Hypothalamus (tissue), 51 donors: ENCODE measurements at places on chromosomes 2 and 18.

GRCh38 chr2:230589025-230589424 lies 123.6 kb upstream of the CAB39 start:
- DNase-seq = no peak

GRCh38 chr18:30763902-30764350 lies 278.6 kb downstream of the DSC3 start:
- DNase-seq = no peak

- DNase-seq = no peak
Observed at GRCh38 chr2:27866237-27866636, 23.9 kb downstream of the RBKS start.

DNA sequence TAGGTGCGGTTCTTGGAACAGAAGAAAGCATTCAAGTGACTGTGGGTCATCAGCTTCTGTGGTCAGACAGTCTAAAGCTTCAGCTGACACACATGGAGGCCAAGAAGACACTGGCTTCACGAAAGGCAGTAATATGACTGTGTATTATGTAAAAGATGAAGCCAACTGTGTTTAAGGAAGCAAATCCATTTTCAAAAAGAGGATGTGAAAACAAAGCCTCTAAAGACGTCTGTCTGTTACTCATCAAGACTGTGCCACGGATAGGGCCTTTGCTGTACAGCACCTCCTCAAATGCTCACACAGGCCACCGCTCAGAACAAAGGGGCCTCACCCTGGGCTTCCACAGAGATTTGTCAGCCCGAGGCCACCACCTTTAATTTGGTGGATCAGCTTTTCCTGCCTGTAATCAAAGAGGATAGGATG lies 21.1 kb upstream of the TMEM163 start:
- DNase-seq = no peak

GRCh38 chr2:162073888-162074631 lies at the start of gene DPP4:
Gene DPP4, minus strand, starts transcription at chr2:162074215. Its CDS starts 234 bp downstream, at chr2:162073981.
- no peak for DNase-seq

- DNase-seq = no peak
Observed at GRCh38 chr2:236872981-236873380, 212.7 kb upstream of the COPS8 start.

GRCh38 chr2:196104066-196104465 lies 35.4 kb upstream of the DNAH7 start:
- DNase-seq = no peak

DNA sequence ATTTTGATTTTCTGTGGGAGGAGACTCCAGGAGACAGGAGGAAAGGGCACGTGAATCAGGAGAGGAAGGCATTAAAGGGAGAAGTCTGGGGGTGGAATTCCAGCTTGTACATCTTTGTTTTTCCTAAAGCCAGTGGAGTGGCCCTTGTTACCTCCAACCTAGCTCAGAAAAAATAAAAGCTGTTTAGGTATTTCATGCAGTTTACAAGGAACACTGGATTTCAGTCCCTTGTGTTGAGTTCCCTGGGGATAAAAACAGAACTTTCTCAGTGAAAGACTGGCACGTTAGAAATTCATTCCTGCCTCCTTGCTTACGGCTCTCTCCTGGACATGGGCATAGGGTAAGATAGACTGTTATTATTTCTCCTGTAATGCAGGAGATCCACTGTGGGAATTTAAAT lies 170.2 kb downstream of the ZEB2 start:
- DNase-seq = no peak

- DNase-seq = no peak
Observed at GRCh38 chr2:213752575-213752974, 468.3 kb downstream of the SPAG16 start.

GRCh38 chr18:70333757-70334156 lies 44.9 kb downstream of the SOCS6 start:
- no peak for DNase-seq

DNA sequence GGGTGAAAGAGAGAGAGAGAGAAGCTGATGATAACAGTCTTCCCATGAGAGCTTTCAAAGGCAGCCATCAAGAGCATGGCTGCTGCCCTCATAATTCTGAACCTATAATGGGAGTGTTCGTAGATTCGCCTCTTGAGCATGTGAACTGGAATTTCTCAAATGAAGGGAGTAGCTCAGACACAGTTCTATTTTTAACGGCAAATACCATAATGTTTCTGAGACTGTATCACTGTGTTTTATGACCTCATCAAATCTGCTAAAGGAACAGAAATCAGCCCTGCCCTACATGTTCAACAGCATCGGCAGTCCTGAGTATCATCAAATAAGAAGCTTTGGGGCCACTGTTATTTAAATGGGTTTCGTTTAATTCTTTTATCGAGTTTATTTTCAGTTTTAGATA lies 645.6 kb downstream of the GALR1 start:
- DNase-seq = no peak

DNA sequence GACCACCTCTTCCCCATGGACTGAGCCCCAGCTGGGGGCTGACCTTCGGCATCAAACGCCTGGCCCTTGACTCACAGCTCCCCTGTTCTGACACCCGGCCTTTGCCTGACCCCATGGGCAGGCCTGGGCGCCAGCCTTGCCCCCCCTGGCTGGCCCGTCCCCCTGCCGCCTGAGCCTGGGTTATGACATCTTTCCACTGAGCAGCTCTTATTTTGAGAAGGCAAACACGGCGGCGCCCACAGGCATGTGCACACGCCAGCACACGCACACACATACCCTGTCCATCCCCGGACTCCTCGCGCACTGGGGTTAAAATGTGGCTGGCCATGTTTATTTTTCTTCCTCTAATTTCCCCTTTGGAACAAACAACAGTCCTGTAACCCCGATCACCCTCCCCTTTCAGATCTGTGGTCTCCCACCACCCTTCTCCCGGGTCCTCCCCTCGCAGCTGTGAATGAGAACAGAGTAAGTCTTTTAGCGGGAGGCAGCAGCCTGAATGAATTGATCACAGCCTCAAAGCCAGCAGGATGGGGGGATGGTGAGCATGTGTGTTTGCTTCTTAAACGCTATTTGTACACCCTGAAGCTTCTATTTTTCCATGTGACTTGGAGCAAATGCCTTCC lies 11.8 kb upstream of the ATOH8 start:
- DNase-seq = peak; percentile 46

DNA sequence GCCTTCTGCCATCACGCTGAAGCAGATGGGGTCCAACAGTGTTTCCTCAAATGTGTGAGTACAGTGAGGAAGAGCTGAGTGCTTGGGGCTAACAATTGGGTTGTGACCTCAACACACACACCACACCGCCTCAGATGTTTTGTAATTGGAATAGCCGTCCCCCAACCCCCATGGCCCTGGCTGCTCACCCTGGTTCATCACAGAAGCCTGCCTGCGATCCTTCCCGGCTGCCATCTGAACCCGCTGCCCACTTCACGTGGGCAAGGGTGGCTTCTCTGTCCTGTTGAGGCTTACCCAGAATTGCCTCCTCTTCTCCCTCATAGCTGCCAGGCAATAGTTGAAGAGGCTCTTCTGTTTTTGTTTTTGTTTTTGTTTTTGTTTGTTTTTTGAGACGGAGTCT lies 44.1 kb downstream of the TGOLN2 start:
- no peak for DNase-seq

DNA sequence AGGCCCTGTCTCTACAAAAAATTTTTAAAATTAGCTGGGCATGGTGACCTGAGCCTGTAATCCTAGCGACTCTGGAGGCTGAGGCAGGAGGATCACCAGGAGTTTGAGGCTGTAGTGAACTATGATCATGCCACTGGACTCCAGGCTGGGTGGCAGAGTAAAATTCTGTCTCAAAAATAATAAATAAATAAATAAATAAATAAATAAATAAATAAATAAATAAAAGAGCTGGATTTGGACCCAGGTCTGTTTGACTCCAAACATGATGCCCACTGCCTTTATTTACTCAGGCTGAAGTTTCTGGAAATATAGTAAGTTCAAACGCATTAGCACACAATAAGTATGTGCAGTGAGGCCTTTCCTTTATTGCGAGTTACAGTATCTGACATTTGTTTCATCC lies 75.0 kb downstream of the THNSL2 start:
- no peak for DNase-seq

GRCh38 chr2:142805244-142805643 lies 72.2 kb upstream of the KYNU start:
- no peak for DNase-seq

DNA sequence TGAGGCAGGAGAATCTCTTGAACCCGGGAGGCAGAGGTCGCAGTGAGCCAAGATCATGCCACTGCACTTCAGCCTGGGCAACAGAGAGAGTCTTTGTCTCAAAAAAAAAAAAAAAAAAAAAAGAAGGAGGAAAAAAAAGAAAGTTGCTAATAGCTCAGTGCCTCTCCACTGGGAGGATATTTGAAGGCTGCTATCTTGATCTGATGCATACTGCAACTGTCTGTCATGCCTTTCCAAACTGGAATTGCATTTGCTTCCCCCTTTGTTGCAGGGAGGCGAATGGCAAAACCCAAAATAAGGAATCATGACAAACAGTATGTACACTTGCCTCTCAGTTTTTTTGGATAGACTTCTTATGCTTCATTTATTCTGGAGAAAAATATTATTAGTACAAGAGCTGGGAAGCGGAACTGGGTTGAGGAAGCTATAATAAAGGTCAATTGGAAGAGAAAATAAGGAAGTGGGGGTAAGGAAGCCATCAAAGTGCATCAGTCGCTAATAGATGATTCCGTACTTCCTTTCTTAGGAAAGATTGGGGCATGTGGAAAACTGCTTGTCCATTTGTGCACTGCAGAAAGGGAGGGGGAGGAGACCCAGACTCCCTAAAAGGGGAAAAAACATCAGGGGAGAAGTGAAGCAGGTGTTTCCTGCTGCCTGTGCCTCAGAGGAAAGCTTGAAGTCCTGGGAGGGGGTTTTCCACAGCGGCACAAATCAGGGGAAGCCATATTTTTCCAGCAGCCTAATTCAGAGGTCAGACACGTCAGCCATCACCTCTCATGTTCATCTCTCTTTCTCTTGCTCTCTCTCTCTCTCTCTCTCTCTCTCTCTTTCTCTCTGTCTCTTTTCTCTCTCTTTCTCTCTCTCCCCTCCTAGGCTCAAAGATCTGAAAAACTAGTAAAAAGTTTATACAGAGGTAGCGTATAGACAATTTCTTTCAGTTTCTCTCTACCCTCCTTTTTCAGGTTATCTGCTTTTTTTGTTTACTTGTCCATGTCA lies 301.4 kb upstream of the TNP1 start:
- no peak for DNase-seq

GRCh38 chr18:24860978-24861680 lies 400.7 kb downstream of the HRH4 start:
- DNase-seq = no peak

GRCh38 chr2:83585250-83585649 lies 873.8 kb downstream of the SUCLG1 start:
- DNase-seq = no peak

DNA sequence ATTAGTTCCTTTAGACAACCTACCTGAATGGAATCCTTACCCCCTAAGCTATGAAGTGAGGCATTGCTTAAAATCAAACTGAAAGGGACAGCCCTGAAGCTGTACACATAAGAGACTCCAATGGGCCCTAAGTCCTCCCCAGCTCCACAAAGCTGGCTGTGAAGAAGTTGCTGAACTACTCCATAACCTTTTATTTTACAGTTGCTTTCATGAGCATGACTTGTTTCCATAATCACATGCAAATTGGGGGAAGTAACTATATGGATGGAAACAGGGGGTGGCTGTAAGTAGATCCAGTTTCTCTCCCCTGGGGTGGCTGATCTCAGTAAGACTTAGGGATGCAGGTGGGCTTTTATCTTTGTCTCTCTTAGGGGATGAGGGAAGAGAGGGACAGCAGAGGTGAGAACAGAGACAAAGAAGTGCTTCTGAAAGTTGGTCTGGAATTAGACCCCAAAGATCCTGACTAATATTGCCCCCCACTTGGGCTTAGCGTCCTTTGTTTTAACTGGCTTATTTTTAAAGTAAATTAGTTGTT lies 5.5 kb downstream of the FZD5 start:
- DNase-seq = no peak

- no peak for DNase-seq
Observed at GRCh38 chr2:69483024-69483423, 45.8 kb upstream of the NFU1 start.

- no peak for DNase-seq
Observed at GRCh38 chr2:8684540-8684877, 2.7 kb downstream of the ID2 start.

DNA sequence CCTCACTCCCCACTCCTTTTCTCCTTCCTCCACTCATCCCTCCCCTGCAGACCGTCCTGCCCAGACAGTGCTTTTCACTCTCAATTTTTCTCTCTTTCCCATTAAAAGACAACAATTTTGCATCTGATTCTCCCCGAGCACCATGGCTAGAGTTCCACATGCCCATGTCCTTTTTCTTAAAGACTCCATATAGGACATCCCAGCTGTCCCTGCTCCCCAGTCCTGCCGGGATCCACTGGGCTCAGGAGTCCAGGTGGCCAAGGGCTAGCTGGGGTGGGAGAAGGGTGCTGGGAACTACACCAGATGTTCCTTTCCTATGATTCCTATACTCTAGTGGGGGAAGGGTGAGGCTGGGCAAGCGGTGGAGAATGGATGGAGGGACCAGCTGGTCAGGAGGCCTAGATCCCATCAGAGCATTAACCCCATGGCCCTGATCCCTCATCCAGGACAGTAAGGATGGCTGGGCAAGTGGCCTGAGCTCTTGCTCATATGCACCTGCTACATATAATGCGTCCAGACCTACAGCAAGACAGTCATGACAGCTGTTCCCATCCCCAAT lies 52.8 kb upstream of the RMDN2 start:
- DNase-seq = no peak

- DNase-seq = no peak
Observed at GRCh38 chr2:117820444-117820843, 6.0 kb downstream of the DDX18 start.

- DNase-seq = no peak
Observed at GRCh38 chr18:78733762-78734613, 245.6 kb upstream of the SALL3 start.

DNA sequence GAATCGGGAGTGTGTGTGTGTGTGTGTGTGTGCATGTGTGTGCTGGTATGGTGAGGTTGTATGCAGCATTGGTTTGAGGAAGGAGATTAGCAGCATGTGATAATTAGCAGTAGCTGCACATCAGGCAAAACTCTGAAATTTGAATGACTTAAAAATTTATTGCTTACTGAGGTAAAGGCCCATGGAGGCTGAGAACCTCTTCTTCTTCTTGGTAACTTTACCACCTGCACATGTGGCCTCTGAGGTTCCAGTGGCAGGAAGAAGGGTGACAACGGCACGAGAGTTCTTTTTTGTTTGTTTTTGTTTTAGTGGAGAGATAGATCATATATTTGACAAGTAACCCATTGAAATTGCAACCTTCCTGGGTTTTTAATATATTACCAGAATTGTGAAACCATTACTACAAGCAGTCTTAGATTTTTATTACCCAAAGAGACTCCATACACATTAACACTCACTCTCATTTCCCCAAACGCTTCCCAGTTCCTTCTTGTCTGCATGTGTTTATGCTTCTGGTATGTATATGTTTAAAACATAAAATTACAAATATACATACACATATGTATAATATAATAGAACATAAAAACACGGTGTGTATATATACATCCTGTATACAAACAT lies 292.1 kb downstream of the PTGR3 start:
- DNase-seq = no peak

DNA sequence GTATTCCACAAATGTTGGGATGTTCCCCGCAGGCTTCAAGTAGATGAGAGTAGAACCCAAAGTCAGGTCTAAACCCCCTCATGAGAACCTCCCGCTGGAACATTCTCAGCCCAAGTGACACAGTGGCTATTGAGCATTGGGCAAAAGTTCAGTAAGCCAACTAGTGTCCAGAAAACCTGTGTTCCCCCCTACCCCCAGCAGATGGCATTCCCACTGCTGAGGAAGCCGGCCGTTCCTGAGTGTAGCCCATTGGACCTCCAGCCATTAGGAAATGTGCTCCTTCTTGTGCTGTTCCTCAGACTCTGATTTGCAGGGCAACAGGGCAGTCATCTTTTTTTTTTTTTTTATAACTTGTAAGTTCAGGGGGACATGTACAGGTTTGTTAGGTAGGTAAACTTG lies 152.1 kb downstream of the NCK2 start:
- no peak for DNase-seq
